ENCODE measurements at places on chromosomes 12 and 14.

- DNase-seq: no peak
These were observed 31.6 kb downstream of the WBP11 start for GRCh38 chr12:14771651-14772137.

GRCh38 chr12:46103559-46104383 lies 113.4 kb upstream of the SCAF11 start:
- no peak for DNase-seq

GRCh38 chr14:101174980-101175606 lies 271.6 kb upstream of the RTL1 start:
- no peak for DNase-seq

GRCh38 chr12:72144553-72144952 lies 127.6 kb upstream of the TRHDE start:
- no peak for DNase-seq

DNA sequence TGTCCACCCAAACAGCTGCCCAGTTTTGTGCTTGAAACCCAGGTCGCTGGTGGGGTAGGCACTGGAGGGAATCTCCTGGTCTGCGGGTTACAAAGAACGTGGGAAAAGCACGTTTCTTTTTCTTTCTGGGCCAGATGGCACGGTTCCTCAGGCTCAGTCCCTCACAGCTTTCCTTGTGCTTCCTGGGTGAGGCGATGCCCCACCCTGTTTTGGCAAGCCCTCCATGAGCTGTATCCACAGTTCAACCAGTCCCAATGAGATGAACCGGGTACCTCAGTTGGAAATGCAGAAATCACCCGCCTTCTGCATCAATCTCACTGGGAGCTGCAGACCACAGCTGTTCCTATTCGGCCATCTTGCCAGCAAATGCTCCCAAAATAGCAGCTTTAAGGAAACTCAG lies 51.4 kb upstream of the TMTC2 start:
- DNase-seq: no peak

DNA sequence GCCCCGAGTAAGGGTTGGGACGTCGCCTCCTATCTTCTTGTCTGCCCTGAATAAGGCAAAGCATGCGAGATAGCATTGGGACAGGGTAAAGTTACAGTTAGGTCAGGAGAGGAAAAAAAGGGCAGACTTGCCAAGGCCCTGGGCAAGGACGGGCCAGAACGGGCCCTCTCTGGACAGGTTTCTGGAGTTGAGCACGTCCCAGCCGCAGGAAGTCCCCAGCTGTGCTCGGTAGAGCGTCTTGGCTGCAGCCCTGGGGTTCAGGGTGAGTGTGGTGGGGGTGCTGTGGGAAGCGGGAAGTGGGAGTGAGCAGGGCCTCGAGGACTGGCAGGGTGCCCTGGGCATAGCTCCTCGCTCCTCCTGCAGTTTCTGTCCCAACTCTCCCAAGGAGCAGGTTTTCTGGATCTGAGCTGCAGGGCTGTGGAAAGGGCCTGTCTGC lies 5.4 kb downstream of the RPS6KL1 start:
- DNase-seq: no peak

- DNase-seq: no peak
These were observed 2.6 kb downstream of the YLPM1 start for GRCh38 chr14:74765721-74766120.

Data from stimulated activated CD4-positive, alpha-beta T cell treated with anti-CD3 and anti-CD28 coated beads, Interleukin-1b, Interleukin-23, amount 100 ng/mL, for 1 hour (primary cell).